ENCODE measurements at places on chromosomes 2 and 18. TPM values are rescaled to one million over a fixed set of nuclear protein-coding genes. Genes with fewer than 3 reads are reported as not detected.

SPP2 gene
- not detected for total RNA-seq

CLEC4F gene
- total RNA-seq, result not detected

SLC30A3 gene
- 0.13 TPM for total RNA-seq

NCKAP1 gene
- total RNA-seq, result 13.9 TPM

POTEI gene
- total RNA-seq, result not detected

ACMSD gene
- not detected for total RNA-seq

MC4R gene
- total RNA-seq, result not detected

CPLX4 gene
- not detected for total RNA-seq
